Stimulated activated CD4-positive, alpha-beta T cell treated with anti-CD3 and anti-CD28 coated beads, Interleukin-1b, Interleukin-23, amount 100 ng/mL, for 1 hour (primary cell): ENCODE measurements at places on chromosomes 6 and 20.
A peak's percentile ranks its signal among the peaks of the same experiment; 100 is the strongest.

GRCh38 chr6:141301779-141302178 is 830.9 kb upstream of the GJE1 start:
- DNase-seq, result no peak

- no peak for DNase-seq
Observed at GRCh38 chr6:112037783-112038216, 16.1 kb upstream of the CCN6 start.

DNA sequence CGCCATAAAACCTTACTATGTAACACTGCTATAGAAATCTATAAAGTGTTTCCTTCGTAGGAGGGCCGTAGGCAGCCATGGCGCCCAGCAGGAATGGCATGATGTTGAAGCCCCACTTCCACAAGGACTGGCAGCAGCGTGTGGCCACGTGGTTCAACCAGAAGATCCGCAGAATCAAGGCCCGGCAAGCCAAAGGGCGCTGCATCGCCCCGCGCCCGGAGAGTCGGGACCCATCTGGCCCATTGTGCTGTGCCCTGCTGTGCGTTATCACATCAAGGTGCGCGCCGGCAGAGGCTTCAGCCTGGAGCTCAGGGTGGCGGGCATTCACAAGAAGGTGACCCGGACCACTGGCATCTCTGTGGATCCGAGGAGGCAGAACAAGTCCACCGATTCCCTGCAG is 62.4 kb downstream of the TRIM27 start:
- DNase-seq, result no peak

GRCh38 chr6:92341201-92341600 is 1078.2 kb downstream of the EPHA7 start:
- DNase-seq, result no peak

- DNase-seq, result no peak
Observed at GRCh38 chr6:168364793-168365421, 45.3 kb upstream of the DACT2 start.

DNA sequence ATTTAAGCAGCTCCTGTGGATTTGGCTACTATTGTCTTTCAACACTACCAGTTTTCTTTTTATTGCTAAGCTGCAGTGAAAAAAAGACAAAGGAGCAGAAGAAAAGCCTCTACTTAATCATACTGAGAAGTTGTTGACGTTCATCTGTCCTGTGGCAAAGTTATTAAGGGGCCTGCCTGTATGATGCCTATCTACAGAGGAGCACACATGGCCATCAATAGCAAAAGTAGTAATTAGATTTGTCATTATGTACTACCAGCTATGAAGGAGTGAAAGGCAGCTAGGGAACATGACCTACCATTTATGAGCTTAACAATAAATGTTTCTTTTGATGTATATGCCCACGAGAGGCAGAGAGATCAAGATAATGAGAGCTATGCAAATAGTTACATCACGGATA is 620.9 kb downstream of the PHF3 start:
- no peak for DNase-seq

GRCh38 chr6:166719019-166719418 is 92.0 kb upstream of the RPS6KA2 start:
- DNase-seq, result no peak

GRCh38 chr20:32585586-32586127 is 524 bp upstream of the NOL4L start:
- DNase-seq, result no peak

DNA sequence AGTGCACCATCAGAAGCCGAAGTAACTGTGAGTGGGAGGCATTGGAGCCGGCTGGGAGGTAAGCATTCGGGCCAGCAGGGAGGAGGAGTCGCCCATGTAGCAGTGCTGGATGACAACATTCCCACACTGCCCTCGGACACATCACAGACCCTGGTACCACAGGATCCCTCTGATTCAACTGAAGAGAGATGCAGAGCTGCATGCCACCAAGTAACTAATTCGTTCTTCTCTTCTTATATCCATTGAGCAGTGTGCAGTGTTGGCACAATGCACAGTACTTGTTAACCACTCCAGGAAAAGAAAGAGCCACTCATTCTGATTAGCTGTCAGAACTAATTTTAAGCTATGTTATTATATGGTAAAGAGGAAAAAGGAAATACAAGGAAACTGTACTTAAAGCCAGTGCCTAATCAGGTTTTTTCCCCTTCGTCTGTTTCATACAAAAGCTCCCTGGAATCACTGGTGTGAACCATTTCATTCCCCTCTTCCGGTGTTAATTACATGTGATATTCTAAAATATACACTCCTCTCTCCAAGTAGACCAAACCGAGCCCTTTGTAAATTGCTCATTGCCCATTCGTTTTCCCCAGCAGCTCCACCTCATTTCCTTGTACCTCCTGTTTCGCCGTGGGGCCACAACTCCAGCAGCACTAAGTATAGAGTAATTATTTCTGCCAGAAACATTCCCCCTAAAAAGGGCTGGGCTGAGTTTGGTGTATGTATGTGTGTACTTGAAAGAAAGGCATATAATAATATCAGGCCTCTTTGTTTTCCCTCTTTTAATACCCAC is 32.4 kb upstream of the ADTRP start:
- DNase-seq, result no peak

GRCh38 chr20:3129094-3129493 is 30.6 kb downstream of the FASTKD5 start:
- DNase-seq, result no peak

GRCh38 chr20:53126185-53126584 is 154.0 kb downstream of the TSHZ2 start:
- no peak for DNase-seq

DNA sequence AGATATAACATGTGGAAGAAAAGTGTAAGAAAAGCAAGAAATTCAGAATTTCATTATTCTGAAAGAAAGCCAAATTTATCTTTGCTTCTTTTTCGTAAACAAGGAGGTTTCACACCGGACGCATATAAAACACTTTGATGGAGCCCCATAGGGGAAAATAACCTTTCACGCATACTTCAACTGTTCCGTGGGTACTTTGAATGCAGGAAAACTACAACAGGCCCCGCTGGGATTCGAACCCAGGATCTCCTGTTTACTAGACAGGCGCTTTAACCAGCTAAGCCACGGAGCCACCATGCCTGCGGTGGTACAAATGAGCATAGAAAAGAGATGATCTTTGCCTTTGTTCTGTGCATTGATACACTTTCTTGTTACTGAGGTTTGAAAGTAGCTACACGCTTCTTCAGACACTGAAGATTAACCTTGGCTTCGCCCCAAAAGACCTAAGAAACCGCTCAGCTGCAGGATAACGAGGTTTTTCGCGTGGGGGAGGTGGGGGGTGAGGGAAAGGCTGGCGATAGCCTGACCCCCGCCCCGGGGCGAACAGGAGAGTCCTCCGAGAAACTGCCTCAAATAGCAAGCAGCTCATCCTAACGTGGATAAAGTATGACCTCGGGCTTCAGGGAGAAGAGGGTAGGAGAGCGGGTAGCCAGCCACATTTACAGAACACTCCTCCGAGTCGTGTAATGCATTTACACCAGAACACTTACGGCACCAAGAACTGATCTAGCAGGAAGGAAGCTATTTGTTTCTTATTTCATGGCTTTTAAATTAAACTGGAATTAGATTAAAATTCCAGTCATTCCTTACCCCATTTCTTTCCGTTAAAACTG is 5.3 kb upstream of the HMGN4 start:
- DNase-seq, result peak; percentile 92

DNA sequence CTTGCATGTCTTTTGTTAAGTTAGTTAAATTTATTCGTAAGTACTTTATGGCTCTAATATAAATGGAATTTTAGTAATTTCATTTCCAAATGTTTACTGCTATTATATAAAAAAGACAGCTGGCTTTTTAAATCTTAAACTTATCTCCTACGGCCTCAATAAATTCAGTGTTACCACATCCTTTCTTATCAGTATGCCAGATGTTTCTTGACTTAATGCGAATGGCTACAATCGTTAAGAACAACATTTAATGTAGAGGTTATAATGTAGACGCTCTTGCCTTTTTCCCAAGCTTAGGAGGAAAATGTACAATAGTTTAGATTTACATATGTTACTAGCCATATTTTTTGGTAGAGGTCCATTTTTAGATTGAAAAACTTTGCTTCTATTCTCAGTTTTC is 659.4 kb downstream of the TENT5A start:
- no peak for DNase-seq

- DNase-seq, result no peak
Observed at GRCh38 chr20:43658723-43659419, 8.0 kb upstream of the MYBL2 start.

DNA sequence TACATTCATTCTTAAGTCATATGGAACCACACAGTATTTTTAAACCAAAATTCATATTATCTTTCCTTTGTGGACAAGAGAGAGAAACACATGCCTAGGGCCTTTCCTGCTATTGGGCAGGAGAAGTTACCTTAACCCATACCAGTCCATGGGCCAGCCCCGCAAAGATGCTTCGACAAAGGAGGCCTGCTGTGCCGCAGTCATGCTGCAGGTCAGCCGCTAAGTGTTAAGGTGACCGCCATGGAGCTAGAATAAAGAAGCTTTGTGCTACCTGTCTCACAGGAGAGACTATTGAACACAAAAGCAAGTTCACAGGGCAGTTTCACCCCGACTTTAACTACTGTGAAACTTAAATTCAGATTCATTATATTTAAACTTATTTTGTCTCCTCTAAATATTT is 62.3 kb upstream of the TMEM181 start:
- DNase-seq, result no peak

- no peak for DNase-seq
Observed at GRCh38 chr20:3821996-3822395, 1.6 kb downstream of the AP5S1 start.

DNA sequence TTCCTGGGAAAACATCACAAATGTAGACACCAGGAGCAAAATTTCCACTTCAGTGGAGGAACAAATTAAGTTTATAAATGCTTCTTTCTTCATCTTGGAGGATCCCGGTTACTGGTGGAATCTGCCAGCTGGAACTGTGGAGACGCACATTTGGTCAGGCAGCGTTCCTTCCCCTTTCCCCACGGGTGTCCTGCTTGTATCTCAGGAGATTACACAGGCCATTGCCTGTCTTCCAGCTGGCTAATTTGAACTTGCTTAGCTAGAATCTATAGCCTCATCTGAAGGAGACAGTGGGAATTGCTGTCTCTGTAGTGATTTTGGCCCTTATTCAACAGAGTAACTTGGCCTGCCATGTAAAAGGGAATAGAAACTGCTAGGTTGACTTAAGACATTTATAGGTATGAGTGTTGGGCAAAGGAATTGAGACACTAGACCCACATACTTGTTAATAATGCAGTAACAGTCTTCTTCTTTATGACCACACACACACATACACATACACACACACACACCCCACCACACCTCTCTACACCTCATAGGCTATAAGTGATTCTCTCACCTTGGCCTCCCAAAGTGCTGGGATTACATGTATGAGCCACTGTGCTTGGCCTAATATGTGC is 34.4 kb downstream of the TSBP1 start:
- DNase-seq, result no peak

- no peak for DNase-seq
Observed at GRCh38 chr6:75633045-75633444, 31.4 kb downstream of the SENP6 start.

DNA sequence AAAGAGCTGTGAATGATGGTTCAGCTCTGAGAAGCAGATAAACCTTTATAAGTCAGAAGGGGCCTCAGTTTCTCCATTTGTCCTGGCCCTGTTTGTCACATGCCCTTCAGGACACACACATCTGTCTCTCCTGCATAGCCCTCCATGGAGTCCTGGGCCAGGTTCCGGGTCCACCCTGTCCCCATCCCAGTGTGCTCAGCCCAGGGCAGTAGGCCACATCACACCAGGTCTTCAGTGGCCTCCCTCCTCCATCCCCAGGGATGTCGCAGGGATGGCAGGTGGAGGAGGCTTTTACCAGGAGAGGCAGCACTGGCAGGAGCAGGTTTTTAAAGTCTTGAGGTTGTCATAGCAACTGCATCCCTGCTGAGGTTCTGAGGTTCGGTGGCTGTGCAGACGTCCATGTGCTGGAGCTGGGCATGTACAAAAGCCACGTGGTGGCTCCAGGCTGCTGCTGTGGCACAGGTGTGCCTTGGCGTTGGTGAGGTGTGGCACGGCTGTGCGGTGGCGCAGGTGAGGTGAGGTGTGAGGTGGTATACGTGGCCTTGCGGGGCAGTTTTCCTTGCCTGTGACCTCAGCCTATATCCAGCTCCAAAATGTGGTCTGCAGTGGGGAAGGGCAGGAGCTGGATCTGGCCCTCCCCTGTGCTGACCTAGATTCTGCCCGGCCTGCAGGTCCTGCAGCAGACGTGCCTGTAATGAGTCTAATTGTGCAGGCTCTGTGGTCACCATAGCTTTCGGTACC is 8.0 kb upstream of the NPBWR2 start:
- DNase-seq, result no peak

DNA sequence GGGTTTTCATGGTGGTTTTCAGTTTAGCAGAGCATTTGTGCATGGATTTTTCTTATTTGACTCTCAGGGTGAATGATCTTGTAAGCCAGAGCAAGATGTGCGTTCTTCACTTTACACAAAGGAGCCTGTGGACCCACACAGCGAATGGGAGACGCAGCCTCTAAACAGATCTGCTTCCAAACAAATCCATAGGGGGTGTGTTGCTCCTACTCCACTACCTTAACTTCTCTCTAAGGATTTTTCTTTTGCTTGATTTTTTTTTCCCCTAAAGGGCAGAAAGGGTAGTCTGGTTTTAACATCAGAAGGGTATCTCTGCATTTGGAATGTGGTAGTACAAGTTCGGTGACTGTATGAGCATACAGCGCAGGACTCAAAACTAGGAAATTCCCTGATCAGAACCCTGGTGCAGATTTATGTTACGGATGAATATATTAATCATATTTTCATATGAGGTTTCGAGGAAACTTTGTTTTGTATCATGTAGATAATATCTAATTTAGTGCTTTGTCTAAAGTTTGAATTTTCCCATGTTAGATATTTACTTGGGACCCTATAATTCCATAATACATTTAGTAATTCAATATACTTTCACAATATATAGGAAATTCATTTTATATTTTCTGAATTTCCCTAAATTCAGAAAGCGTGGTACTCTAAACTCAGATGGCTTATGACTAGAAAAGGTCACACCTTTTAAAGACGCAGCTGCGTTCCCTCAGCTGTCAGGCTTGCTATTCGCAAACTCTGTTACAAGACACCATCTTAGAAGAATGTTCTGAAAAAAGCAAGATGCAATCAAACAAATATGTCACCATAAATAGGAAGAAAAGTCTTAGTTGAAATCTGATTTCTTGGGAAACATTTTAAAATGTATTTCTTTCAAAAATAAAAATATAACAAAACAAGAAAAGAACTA is 196.9 kb downstream of the TMEM242 start:
- no peak for DNase-seq

GRCh38 chr6:49531774-49532569 is 18.5 kb upstream of the C6orf141 start:
- no peak for DNase-seq

DNA sequence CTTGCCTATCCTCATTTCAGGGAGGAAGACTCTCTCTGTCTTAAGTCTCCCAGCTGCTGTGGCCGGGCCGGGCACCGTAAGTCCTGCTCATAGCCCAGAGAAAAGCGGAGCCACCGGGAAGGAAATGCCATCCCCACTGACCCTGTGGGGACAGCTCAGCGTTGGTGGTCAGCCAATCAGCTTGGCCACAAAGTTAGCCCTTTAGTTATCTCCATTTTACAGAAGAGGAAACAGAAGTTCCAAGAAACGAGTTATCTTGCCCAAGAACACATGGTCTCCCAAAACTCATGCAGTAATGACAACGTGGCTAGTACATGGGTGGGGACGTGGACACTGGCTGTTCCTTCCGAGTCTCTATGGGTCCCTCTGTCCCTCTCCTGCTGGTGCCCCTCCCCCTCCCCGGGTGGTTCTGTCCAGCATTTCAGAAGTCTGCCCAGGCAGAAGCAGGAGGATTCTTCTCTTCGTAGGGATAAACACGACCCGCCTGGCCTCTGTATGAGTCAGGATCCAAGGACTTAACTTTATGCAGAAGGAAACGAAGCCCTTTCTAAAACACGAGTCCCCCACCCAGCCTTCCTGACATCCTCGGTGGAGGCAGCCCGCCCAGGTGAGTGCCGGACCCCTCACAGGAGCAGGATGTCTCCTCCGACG is 273.8 kb downstream of the CDH4 start:
- DNase-seq, result no peak
